Stomach (tissue), 19 donors: ENCODE measurements at places on chromosomes 16 and 17. TPM values are rescaled to one million over a fixed set of nuclear protein-coding genes. Genes with fewer than 3 reads are reported as not detected.

HSD17B2 gene
- total RNA-seq: 19.6 TPM

GRCh38 chr17:19331134-19331533 is 31.4 kb downstream of the B9D1 start:
- no peak overlapping the region for H3K4me3 ChIP-seq
- no peak for DNase-seq
- no peaks in the 10 kb centered on the region for H3K27me3 ChIP-seq

- no peak overlapping the region for H3K27ac ChIP-seq
- H3K4me1 ChIP-seq: no peaks in the 10 kb centered on the region
- no peaks in the 10 kb centered on the region for H3K36me3 ChIP-seq
- DNase-seq: no peak
These were observed 11.7 kb downstream of the SMPD3 start for GRCh38 chr16:68436581-68436980.

- no peaks in the 10 kb centered on the region for H3K36me3 ChIP-seq
- no peaks in the 10 kb centered on the region for H3K27me3 ChIP-seq
- H3K4me1 ChIP-seq: no peaks in the 10 kb centered on the region
- H3K4me3 ChIP-seq: no peak overlapping the region
These were observed 152.1 kb downstream of the PMP22 start for GRCh38 chr17:15112846-15113617.

- H3K4me1 ChIP-seq: no peaks in the 10 kb centered on the region
- H3K36me3 ChIP-seq: no peaks in the 10 kb centered on the region
- H3K4me3 ChIP-seq: no peak overlapping the region
These were observed 79.0 kb downstream of the CA10 start for GRCh38 chr17:52079496-52079895.

TBC1D3B gene
- not detected for total RNA-seq

GRCh38 chr17:32953045-32953444 is 25.1 kb downstream of the TMEM98 start:
- peaks cover 16% of the 10 kb centered on the region for H3K4me1 ChIP-seq
- H3K27ac ChIP-seq: no peak overlapping the region
- no peak for DNase-seq
- H3K27me3 ChIP-seq: no peaks in the 10 kb centered on the region

NPIPB9 gene
- total RNA-seq: 10.6 TPM

- no peak for DNase-seq
- H3K36me3 ChIP-seq: no peaks in the 10 kb centered on the region
- no peak overlapping the region for H3K27ac ChIP-seq
- no peak overlapping the region for H3K4me3 ChIP-seq
These were observed 175.7 kb downstream of the RGS9 start for GRCh38 chr17:65312718-65313377.

DNA sequence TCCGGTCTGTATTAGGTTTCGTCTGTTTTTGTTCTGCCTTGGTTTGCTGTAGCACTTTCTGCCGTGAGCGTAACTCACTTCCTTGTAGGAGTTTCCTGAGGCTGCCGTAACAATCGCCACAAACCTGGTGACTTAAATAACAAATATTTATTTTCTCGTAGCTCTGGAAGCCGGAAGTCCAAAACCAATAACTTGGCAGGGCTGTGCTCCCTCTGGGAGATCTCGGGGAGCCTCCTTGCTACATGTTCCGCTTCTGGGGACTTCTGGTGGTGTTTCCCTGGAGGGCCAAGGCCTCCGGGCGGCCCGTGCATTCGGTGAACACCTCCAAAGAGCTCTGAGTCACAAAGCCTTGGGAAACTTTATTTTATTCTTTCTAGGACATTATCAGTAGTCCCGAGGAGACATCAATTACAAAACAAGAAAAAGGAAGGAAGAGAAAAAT is 6.8 kb upstream of the WDR45B start:
- H3K27me3 ChIP-seq: no peaks in the 10 kb centered on the region
- peak overlapping the region; percentile 80 for H3K27ac ChIP-seq
- peaks cover 29% of the 10 kb centered on the region for H3K4me1 ChIP-seq
- no peak overlapping the region for H3K4me3 ChIP-seq
- peaks cover 40% of the 10 kb centered on the region for H3K36me3 ChIP-seq
- peak; percentile 89 for DNase-seq

DNA sequence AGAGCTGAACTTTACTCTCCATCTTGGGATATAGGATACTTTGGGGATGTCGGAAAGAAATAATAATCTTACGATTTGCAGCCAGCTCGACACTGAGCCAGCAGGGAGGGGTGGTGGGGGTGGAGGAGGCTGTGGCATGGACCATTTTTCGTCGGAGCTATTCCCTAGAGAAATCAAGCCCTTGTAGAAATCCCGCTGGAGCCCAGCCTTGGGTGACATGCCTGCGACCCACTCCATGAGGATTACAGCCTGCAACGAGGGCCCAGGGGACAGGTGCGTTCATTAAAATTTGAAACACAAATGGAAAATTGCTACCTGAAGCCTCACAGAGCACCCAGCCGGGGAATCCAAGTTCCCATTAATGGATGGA is 82.8 kb upstream of the GSE1 start:
- H3K27me3 ChIP-seq: no peaks in the 10 kb centered on the region
- DNase-seq: no peak
- H3K36me3 ChIP-seq: no peaks in the 10 kb centered on the region
- H3K4me3 ChIP-seq: no peak overlapping the region

DNA sequence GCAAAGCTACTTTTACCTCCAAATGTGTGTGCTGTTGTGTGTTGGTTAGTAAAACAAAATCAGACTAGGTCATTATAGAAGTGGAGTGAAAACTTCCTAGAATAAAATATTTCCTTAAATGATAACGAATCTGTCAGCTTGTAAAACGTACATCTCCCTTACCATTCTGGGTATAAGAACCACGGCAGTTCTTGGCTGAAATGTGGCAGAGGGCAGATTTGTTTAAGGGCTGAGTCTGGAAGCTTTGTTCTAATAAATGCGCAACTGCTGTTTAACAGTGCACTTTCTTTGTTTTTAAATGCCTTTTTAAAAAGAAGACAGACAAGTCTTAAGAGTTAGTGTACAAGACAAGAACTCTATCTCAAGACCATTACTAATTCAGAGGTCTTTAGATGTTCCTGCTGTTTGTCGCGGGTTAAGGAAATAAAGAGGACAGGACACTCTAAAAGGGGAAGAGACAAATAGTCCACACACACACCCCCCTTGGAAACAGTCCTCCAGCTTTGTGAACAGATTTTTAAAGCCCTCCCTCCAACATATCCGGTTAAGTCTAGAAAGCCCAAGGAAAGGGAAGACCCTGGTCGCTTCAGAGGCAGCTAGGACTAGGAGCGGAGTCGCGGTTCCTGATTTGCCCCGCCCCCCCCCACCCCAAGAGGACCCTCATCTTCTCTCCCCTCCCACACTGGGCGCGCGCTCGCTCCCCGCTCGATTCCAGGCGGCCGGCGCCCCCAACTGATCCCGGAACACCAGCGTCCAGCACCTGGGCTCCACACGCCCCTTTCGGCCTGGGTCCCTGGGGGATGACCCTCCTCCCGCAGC is 658 bp downstream of the SYNRG start:
- H3K4me3 ChIP-seq: peak overlapping the region; percentile 99
- H3K27ac ChIP-seq: peak overlapping the region; percentile 90
- DNase-seq: peak; percentile 26
- no peaks in the 10 kb centered on the region for H3K27me3 ChIP-seq
- H3K4me1 ChIP-seq: peaks cover 9% of the 10 kb centered on the region
- peaks cover 15% of the 10 kb centered on the region for H3K36me3 ChIP-seq

DNA sequence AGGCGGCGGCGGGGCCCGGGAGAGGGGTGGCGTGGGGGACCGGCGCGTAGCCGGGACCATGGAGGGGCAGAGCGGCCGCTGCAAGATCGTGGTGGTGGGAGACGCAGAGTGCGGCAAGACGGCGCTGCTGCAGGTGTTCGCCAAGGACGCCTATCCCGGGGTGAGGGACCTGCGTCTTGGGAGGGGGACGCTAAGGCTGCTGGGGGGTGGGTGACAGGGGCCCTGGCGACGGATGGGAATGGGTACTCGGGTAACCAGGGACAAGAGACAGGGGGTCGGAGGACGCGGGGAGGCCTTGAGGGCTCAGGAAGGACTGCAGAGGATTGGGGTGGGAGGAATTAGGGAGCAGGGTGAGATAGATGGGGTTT is 243 bp downstream of the RND2 start:
- H3K4me1 ChIP-seq: peaks cover 32% of the 10 kb centered on the region
- no peak for DNase-seq
- H3K36me3 ChIP-seq: no peaks in the 10 kb centered on the region
- peak overlapping the region; percentile 49 for H3K4me3 ChIP-seq
- peak overlapping the region; percentile 84 for H3K27ac ChIP-seq
- no peaks in the 10 kb centered on the region for H3K27me3 ChIP-seq

- H3K27ac ChIP-seq: no peak overlapping the region
- H3K27me3 ChIP-seq: peaks cover 46% of the 10 kb centered on the region
- H3K4me1 ChIP-seq: peaks cover 6% of the 10 kb centered on the region
- peaks cover 5% of the 10 kb centered on the region for H3K36me3 ChIP-seq
- no peak for DNase-seq
These were observed 53.1 kb downstream of the PRMT7 start for GRCh38 chr16:68363658-68364521.

DNA sequence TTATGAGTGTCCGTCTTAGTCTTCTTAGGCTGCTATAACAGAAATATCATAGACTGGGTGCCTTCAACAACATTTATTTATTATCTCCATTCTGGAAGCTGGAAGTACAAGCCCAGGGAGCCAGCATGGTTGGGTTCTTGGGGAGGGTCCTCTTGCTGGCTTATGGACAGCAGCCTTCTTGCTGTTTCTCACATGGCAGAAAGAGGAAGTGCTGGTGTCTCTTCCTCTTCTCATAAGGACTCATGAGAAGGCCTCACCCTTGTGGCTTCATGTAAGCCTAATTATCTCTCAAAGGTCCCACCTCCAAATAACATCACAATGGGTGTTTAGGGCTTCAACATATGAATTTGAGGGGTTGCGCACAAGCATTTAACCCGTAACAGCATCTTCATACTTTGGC is 207.0 kb upstream of the COX10 start:
- no peaks in the 10 kb centered on the region for H3K36me3 ChIP-seq
- DNase-seq: no peak

KLHL10 gene
- total RNA-seq: not detected

DNA sequence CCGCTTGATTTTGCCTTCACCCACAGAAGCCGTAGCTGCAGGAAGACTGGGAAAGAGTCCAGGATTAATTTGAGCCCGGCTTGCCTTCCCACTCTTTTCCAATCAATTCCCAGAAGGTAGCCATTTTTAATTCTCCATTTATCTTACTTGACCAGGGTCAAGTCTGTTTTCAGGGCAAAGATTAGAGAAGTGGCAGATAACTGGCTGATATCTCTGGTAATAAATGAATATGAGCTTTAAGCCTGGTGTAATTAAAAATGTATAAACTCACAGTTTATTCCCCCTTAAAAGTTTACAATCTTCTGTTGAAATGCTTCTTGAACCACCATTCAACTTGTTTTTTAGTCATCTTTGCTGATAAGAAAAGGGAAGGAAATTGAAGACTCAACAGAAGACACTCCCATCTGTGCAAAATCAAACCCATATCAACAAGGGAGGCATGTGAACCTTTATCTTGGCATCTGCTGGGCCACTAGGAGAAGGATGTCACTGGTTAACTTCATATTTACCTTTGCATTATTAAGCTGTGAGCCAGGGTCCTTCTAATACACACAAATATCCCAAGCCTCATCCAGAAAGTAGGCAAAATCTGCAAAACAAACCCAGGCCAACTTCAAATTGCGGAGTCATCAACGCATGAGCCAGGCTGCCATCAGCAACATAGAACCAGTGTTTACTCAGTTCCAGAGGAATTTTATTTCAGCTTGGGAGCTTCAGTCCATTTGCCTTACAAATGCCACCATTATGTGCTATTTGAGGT is 314.6 kb upstream of the MAF start:
- no peaks in the 10 kb centered on the region for H3K27me3 ChIP-seq
- H3K4me3 ChIP-seq: no peak overlapping the region
- no peaks in the 10 kb centered on the region for H3K36me3 ChIP-seq
- H3K27ac ChIP-seq: no peak overlapping the region
- H3K4me1 ChIP-seq: no peaks in the 10 kb centered on the region

STX1B gene
- total RNA-seq: not detected

- H3K27me3 ChIP-seq: no peaks in the 10 kb centered on the region
- H3K36me3 ChIP-seq: peaks cover 13% of the 10 kb centered on the region
- no peak overlapping the region for H3K27ac ChIP-seq
- peaks cover 1% of the 10 kb centered on the region for H3K4me1 ChIP-seq
- H3K4me3 ChIP-seq: no peak overlapping the region
These were observed 5.8 kb upstream of the RAB11FIP4 start for GRCh38 chr17:31385428-31386285.

MPV17L gene
- total RNA-seq: 3.1 TPM
